H54 (cell line): ENCODE measurements at places on chromosomes 2 and 18.

DNA sequence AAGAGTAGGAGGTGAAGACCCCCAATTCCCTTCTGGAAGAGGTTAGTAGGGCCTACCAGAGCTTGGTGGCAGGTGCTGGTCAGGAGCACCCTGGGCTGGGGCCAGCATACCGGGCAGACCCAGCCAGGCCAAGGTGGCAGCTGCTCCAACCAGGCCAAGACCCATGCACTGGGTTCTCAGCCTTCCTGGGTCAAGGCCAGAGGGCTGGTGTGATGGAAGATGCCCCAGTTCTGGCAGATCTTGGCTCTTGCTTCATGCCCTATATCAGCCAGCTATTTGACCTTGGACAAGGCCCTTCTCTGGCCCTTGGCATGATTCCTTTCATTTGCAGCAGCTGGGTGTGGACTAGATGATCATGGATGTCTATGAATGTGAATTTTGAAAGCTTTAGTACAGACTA lies 57.7 kb downstream of the PRKCE start:
- no peak for DNase-seq

GRCh38 chr2:136255648-136256461 lies 137.9 kb upstream of the CXCR4 start:
- no peak for DNase-seq

DNA sequence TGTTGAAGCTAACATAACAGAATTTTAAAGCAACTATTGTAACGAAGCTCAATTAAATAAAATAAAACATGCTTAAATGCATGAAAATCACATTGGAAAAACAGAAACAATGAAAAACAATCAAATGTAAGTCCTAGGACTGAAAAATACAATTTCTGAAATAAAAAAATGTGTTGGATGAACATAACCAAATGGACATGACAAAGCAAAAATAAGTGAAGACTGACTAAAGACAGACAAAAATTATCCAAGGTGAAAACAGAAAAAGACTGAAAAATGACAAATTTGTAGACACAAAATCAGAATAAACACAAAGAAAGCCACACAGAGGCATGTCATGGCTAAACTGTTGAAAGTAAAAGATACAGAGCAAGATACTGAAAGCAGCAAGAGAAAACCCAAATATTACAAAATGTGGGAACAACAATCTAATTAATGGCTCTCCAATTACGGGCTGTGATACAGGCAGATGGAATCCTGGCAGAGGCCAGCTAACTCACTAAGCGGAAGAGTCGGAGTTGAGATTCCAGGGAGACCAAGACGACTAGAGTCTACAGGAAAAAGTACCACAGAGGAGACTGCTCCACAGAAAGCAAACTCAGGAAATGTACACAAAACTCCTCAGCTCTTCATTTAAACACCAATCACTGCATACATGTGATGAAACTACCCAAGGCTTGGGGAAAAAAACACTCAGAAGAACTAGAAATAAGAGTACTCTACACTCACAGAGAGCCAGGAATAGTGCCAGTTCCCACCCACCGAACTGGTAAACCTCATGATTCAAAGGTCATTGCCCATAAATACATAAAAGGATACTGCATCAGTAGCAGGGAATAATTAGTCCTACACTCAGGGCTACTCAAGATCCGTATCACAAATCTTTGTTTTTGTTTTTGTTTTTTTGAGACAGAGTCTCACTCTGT lies 83.6 kb downstream of the ATAD2B start:
- DNase-seq = no peak

DNA sequence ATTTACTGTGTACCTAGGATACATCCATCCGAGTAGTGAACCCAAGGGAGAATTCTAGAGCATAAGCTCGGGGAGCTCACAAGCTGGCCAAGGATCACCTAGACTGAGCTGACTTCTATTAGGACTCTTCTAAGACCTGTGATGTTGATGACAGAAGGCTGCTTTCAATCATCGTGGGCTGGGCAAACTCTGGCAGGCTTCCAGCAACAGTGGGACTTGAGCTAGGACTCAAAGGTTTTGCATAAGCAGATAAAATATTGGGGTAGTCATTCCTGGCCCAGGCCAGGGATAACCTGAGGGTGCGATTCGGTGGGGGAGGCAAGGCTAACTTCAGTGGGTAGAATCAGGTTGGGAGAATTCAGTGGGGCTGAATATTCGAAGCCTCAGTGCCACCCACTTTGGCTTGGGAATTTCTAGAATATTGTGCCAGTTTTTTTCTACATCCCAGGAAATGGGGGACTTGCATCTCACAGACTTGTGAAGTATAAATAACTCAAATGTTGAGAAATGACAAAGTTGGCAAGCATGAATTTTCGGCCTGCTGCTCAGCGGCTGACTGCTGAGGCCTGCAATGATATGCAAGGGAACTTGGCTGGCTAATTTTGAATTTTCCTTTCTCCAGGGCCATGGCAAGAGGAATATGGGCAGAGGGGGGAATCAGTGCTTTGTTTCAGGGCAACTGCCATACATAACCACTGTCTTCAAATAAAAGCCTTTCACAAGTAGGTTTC lies 274.3 kb downstream of the PRKCE start:
- DNase-seq = no peak
